ENCODE measurements at places on chromosomes 7 and 10.
A peak's percentile ranks its signal among the peaks of the same experiment; 100 is the strongest.

DNA sequence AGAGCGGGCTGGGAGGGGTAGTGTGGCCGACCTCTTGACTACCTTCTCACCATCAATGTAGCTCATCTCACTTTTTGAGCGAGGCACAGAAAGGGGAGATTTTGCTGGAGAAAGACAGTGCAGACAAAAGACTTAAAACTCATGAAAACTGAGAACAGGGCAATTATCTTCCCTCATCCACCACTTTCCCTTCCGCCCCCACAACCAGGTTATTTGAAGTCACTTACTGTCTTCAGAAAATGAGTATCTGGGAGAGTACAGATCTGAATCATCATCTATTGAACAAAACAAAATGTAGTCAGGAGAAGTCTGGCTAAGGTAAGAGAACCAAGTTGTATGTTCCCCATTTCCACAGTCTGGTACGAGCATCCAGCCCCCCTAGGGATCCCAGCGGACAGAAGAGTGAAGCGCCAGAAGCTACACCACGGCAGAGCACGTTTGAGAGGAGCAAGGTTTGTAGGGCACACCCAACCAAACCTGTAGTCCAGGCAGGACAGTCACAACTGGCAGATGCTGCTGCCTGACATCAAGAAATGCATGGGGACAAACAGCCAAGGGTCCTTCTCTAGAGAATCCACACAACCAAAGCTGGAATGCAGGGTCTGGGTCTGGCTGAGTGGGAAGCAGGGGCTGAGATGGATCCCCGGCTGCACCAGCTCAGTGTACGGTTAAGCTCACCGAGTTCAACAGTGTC is 93.4 kb upstream of the PDLIM1 start:
- DNase-seq = no peak

- no peak for DNase-seq
These were observed 982.8 kb upstream of the SORCS1 start for GRCh38 chr10:108147346-108147745.

GRCh38 chr7:36967387-36967786 is 243.1 kb upstream of the AOAH start:
- DNase-seq = peak; percentile 93

DNA sequence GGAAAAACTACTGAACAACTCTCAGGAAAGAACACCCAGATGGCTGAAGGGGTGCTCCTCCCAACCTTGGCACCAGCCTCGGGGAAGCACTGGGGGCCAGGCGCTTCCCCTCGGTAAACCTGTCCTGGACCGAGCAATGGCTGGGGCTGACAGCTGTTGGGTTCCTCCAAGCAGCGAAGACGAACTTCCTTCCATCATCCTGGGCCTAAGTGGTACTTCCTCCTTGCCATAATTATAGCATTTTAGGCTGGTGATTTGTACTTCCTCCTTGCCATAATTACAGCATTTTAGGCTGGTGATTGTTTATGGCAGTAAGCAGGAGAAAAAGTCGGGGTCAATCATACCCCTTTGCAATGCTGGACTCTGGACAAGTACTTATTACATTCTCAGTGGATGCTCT is 69.3 kb downstream of the MYOF start:
- no peak for DNase-seq

DNA sequence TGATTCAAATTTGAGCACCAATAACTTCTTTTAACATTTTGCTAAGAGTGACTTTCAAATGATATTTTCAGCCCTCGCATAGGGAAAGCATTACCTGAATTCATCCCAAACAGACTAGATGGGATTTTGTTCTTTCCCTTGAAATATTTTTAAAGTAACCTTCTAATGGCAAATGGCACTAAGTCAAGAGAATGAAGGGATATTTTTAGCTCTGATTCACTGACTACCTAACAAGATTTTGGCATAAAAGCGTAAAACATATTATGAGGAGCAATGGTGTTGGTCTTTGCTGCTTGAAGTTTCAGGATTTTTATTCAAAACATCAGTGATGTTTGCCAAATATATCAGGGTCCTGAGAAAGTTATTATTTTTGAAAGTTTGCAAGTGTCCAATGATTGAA is 290.3 kb downstream of the CDK14 start:
- no peak for DNase-seq

DNA sequence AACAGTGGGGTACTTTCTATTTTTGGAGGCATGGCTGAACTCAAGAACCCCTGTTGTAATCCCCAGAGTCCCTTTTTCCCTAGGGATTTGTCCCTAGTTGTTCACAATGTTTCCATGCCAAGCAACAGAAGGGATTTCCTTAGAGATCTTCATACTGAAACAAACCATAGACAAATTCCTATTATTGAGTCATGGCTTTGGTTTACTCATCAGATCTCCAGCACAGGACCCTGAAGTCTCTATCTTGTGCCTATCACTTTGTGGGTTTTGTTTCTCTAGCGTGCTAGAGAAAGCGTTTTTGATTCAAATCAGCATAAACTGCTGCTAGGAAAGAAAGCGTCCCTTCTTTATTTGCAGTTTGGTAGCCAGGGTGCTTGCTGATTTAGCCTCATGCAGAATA is 165.0 kb downstream of the BAMBI start:
- DNase-seq = no peak

- DNase-seq = no peak
These were observed 13.4 kb downstream of the ELMO1 start for GRCh38 chr7:37435156-37435855.

GRCh38 chr7:99006739-99007424 is 128.6 kb downstream of the TRRAP start:
- DNase-seq = no peak

GRCh38 chr10:93287775-93288174 is 194.4 kb downstream of the MYOF start:
- DNase-seq = peak; percentile 89

DNA sequence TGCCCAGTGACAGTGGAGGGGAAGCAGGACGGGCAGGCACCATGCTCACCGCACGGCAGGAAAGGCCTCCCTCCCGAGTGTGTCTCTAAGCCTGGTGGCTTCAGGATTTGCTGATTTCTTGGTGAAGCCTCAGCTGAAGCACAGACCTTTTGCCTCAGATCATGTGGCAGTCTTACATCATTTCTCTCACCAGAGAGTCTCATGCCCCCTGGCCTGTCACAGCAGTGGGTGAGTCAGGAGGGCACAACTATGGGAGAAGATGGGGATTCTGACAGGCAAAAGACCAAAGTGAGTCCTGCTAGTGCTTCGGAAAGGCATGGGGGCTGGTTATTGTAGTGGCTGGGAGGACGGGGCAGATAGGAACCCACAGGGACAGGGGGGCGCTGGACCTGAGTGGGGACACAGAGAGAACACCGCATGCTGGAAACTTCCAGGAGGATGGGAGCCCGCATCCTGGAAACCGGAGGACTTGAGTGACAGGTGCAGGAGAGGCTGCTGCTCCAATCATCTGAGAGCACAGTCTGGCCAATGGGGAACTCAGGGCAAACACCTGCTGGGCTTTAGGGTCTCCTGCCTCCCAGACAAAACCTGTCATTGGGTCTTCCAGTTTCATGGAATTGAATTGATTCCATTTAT is 166.8 kb downstream of the ADARB2 start:
- peak; percentile 32 for DNase-seq

- no peak for DNase-seq
These were observed 162.2 kb upstream of the ITGB1 start for GRCh38 chr10:33120275-33120674.

DNA sequence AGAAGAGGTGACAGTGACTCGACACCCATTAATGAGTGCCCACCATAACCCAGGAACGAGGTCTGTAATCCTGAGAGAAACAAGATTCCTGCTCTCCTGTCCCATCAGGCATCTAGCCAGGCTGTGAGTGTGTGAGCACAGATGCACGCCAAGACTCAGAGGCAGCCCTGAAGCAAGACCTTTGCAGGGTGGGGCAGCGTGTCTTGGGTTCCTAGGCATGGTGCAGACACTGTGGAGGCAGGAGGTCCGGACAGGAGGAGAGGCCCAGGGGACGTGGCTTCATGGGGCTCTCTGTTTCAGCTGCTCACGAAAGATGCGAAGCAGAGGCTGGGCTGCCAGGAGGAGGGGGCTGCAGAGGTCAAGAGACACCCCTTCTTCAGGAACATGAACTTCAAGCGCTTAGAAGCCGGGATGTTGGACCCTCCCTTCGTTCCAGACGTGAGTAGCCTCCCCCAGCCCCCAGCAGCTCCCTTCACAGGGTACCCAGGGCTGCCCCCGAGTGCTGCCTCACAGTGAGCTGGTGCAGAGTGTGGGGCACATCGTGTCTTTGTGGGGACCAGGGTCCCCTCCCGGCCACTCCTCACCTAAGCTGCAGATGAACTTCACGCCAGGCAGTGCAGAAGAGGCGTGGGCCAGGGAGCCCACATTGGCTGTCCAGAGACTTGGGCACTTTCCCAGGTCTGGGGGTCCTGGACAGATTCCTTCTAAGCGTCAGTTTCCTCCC is 94.5 kb downstream of the RGS10 start:
- no peak for DNase-seq

DNA sequence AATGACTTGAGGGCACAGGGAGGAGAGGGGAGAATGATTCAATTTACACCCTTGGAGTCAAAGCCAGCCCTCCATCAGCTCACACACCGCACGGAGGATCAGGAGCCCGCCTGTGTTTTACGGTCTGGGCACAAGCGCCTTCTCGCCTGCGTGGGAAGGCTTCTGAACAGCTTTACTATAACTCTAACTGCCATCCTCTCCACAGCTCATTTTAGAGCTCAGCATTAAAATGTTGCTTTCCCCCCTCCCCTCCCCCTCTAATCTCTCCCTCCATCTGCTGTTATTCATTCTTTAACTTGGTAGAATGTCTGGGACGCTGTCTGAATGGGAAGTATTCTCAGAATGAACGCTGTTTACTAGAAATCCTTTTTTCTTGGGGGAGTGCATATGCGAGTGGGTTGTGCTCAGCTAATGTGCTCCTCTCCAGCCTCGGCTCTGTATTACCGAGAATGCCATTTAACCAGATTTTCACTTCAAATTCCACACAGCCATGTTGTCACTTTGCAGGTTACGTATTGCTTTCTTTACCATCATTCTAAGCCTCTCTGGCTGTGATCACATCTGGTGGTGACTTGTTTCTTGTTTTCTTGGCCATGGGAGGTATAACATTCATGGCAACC is 140.1 kb downstream of the GFRA1 start:
- no peak for DNase-seq

- DNase-seq = peak; percentile 10
These were observed 6.8 kb downstream of the PON1 start for GRCh38 chr7:95317546-95317945.

DNA sequence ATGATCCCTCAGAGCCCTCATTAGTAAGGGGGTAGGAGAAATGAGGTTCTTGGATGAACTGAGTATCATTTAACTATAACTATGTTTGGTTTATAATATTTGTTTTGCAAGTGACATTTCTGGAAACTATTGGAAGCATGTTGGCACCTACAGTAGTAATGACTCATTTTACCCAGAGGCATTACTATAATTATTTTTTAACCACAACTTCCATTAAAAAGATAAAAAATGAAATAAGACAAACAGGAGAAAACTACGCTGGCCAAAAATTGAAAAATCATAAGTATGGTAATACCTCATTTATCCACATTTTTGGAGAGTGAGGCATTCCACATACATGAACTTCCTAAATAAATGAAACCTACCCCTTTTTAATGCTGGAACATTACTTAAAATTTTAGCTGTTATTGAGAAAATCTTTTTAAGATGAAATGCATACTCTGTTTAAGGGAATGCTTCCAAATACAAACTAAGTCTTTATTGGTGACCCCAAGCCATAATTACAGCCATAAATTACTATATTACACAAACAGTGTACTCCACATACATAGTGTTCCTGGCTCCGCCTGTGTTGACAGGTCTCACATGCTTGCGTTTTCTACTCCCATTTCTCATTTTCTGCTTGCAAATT is 84.6 kb upstream of the CAPZA2 start:
- no peak for DNase-seq

- no peak for DNase-seq
These were observed 614.7 kb downstream of the PTPRN2 start for GRCh38 chr7:157972914-157973313.

DNA sequence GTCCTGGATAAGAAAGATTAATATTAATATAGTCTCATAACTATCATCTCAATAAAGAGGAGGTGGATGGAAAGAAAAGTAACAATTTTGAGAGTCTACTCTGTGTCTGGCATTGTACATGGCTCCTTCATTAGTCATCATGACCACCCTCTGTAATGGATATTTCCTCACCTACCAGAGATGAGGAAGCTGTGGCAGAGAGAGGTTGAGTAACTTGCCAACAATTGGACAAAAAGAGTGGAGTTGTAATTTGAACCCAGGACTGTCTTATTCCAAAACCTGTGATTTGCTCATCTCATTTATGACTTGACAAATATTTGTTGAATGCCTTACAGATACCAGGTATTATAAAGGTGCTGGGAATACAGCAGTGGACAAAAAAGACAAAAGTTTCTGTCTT is 2.1 kb upstream of the IDE start:
- no peak for DNase-seq

DNA sequence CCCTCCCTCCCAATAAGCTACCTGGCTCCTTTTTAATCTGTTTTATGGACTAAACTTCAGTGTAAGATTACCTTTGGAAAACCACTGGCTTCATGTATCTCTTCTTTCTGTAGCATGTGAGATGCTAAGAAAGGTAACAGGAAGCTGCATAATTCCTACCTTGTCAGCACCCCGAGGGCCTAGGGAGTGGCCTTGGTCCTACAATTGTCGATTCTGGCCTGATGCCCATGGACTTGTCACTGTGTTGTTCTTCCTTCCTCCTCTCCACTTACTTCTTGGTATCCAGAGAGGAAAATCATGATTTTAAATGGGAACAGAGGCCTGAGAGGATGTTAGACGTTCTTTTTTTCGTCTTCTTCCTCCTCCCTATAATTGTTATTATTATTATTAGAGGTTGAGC is 42.9 kb upstream of the PDZD8 start:
- no peak for DNase-seq

GRCh38 chr7:40746841-40747556 is 612.2 kb downstream of the SUGCT start:
- DNase-seq = no peak

DNA sequence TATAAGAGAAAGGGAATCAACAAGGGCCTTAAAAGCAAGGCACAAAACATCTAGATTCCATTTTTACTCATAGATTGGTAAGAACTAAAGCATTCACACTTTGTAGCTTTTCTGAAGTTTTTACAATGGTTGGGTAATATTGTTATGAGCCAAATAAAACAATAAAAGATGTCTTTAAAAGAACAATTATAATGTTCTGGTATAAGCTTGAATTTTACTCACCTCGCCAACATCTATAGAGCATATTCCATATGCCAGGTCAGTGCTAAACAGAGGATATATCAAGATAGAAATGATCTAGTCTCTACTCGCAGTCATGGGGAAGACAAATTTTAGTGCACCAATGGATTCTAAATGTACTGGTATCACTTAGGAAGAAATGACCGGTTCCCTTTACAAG is 11.9 kb downstream of the STEAP1 start:
- DNase-seq = no peak

GRCh38 chr10:126017961-126018560 is 121.7 kb downstream of the FANK1 start:
- no peak for DNase-seq

- no peak for DNase-seq
These were observed 83.2 kb upstream of the GPR22 start for GRCh38 chr7:107386548-107387102.

Data from GM23338 (cell line).